Prostate gland (tissue), 2 donors: ENCODE measurements at places on chromosomes 16 and 17.

DNA sequence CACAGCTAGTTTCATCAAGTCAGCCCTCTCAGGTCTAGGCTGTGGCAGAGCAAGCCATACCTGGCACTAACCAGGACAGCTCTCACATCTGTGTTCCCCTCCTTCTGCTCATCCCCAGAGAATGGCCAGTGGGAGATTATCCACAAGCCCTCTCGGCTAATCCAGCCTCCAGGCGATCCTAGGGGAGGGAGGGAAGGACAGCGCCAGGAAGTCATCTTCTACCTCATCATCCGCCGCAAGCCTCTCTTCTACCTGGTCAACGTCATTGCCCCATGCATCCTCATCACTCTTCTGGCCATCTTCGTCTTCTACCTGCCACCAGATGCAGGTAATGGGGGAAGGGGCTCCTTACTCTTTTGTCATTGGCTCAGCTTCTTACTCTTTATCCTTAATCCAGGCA lies 3.6 kb downstream of the CHRNB1 start:
- DNase-seq = no peak

GRCh38 chr17:40735016-40735415 lies 20.1 kb downstream of the KRT25 start:
- DNase-seq = no peak

- DNase-seq = no peak
These were observed 56.9 kb downstream of the CYB5D2 start for GRCh38 chr17:4199818-4200402.

DNA sequence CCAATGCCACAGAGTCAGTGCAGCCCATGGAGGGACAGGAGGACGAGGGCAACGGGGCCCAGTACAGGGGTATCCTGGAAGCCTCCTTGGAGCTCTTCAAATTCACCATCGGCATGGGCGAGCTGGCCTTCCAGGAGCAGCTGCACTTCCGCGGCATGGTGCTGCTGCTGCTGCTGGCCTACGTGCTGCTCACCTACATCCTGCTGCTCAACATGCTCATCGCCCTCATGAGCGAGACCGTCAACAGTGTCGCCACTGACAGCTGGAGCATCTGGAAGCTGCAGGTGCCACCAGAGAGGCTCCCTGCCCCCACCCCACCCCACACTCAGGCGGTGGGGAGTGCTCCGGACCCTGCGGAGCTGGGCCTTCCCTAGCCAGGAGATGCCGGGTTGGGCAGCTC lies 16.6 kb downstream of the TRPV2 start:
- DNase-seq = no peak

GRCh38 chr17:4900231-4901107 lies 1.1 kb downstream of the C17orf107 start:
- DNase-seq = no peak

DNA sequence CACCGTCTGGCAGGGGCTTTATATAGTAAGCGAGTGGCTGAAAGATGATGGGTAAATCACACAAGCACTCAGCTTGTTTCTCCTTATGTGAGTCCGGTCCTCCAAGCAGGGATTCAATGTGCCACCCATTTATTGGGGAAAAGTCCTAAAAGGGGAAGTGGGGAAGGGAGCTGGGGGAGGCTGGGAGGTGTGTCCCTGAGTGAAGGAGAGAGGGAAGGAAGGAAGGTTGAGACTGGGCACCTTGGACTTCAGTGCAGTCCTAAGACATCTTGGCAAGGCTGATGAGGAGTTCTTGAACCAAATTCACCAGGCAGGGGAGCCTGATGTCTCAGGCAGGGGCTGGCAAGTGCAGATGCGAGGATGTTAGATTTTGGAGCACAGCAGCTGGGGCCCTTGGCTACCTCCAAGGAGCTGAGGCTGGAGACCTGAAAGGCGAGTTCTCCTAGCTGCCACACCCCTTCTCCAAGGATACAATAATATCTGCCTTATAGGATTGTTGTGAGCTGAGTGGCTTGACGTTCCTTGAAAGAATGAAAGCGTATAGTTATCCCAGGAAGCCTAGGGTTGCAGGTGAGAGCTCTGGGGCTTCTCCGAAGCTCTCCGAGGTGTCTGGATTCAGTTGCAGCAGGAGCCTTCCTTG lies 23.0 kb upstream of the CYLD start:
- peak; percentile 62 for DNase-seq

- peak; percentile 19 for DNase-seq
These were observed 67.4 kb downstream of the MYO18A start for GRCh38 chr17:29112771-29113295.

DNA sequence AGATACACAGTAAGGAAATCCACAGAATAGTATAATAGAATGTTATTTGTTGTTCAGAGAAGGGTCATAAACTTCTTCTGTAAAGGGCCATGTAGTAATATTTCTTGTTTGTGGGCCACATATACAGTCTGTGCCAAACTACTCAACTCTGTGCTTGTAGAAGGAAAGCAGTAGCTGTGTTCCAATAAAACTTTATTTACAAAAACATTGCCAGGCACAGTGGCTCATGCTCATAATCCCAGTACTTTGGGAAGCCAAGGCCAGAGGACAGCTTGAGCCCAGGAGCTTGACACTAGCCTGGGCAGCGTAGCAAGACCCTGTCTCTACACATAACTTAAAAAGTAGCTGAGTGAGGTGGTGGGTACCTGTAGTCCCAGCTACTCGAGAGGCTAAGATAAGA lies 612.8 kb upstream of the PSMD7 start:
- no peak for DNase-seq

GRCh38 chr17:79842656-79843473 lies 3.6 kb upstream of the CBX4 start:
- DNase-seq = no peak

DNA sequence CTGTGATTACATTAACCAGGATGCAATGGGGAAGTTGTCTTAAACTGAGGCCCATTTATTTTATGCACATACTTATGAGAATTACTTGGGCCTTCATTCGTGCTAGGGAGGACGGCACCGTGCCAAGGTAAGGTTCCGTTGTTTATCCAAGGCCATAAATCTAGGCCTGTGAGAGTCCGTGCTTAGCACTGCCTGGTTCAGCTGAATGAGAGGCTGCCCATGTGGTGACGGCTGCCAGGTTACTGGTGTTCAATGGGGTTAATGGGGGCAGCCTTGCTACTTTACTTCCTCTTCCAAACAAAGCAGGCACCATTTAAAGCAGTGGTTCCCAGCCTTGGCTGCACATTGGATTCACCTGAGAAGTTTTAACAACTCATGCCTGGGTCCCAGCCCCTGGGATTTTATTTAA lies 135.1 kb upstream of the NOL11 start:
- peak; percentile 91 for DNase-seq

- DNase-seq = no peak
These were observed 1.4 kb upstream of the PITPNA start for GRCh38 chr17:1563786-1564613.

- DNase-seq = no peak
These were observed 29.5 kb downstream of the UBN1 start for GRCh38 chr16:4876646-4877379.

- DNase-seq = no peak
These were observed 740 bp upstream of the POLR3E start for GRCh38 chr16:22296225-22297113.

GRCh38 chr17:50764734-50765149 lies 2.6 kb downstream of the ANKRD40CL start:
- no peak for DNase-seq

GRCh38 chr17:2241823-2242222 lies 61.8 kb downstream of the SMG6 start:
- no peak for DNase-seq

- DNase-seq = peak; percentile 9
These were observed 36.0 kb upstream of the FBXO47 start for GRCh38 chr17:39002991-39003715.

DNA sequence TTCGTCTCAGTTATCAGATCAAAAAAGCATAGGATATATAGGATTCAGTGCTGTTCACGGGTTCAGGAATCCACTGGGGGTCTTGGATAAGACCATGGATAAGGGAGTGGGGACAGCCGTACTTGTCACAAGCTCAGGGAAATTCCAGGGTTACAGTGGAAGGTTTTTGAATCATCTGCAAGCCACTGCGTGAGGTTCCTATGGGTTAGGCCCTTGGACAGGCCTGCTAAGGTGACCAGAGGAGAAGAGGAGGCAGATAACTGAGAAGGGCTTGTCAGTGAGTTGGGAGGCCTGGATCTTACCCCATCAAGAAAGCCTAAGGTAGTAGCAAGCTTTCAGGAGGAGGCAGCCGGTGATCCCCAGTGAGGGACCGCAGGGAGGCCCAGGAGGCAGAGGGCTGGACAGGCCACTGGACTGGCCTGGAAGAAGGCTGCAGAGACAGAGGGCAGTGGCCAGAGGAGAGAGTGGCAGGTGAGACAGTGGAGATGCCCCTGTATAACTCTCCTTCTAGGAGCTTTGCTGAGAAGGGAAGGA lies 27.3 kb downstream of the NGFR start:
- no peak for DNase-seq
